ENCODE measurements at places on chromosomes 6 and 20.

DNA sequence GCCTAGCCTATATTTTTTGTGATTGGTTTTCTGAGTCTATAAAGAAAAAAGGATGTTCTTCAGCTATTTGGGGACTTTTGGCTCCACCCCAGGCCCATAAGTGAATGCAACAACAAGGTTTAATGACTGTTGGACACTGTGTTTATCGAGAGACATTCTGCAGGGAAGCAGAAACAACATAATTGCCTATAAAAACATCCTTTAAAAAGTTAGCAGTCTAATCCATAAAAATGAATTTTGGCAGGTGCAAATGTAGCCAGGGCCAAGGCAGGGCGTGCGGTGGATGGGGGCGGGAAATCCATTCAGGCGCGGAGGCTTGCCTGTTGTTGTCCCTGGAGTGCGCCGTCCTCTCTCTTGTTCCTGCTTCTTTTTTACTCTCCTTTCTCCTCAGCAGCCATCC, 99.3 kb downstream of the PAX1 start:
- no peak for DNase-seq

GRCh38 chr6:54801244-54801643, 45.3 kb upstream of the FAM83B start:
- no peak for DNase-seq

DNA sequence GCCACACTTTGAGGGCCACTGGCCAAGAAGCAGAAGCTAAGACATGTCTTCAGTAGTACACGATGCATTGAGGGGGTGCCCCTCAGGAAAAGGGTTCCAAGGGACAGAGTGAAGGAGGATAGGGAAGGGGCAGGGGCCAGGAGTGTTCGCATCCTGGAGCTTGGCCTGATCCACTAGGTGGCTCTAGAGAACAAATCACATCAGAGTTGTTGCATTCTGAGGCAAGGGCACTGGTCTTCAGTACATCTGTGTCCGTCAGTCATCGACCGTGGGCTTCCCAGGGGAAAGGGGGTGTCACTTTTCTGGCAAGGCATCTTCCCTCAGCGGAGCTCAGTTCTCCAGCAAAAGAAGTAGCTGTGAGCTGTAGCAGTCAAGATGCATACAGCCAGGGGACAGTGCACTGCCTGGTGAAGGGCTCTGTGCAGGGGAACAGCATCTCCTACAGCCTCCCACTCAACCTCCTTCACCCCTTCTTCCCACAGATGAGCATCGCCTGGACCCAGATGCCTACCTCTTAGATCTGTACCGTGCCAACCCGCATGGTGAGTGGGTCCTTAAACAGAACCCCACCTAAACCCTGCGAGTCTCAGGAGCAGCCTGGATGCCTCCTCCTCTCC, 47.8 kb downstream of the ARHGAP40 start:
- no peak for DNase-seq

- DNase-seq: no peak
Measured at GRCh38 chr6:54881067-54881730, 34.6 kb downstream of the FAM83B start.

DNA sequence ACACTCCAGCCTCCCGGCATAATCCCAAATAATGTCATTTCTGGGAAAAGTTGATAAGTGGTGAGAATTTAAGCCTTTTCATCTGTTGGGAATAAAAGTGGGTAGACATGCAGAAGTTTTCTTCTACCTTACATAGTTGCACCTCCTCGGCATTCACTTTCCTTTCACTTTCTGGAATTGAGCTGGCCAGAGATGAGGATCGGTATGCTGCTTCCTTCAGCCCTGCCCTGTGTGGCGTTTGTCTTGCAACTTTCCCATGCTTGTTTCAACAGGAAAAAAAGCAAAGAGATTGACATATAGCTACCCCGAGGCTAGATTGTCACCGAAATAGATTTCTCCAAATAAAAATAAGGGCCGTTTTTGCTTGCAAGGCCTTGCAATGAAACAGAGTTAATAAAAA, 65.8 kb upstream of the JAG1 start:
- no peak for DNase-seq

GRCh38 chr6:159089443-159089842, 44.7 kb upstream of the TAGAP start:
- no peak for DNase-seq

GRCh38 chr6:33692078-33692759, 19.3 kb downstream of the UQCC2 start:
- DNase-seq: no peak

GRCh38 chr6:143336446-143337152, 113.9 kb downstream of the ADAT2 start:
- DNase-seq: peak; percentile 69

GRCh38 chr6:71886184-71887005, at the start of gene RIMS1:
Gene RIMS1 (plus strand): TSS chr6:71886550. CDS start chr6:71887024, 474 bp downstream.
- no peak for DNase-seq

GRCh38 chr20:60447703-60448102, 489.5 kb downstream of the CDH26 start:
- peak; percentile 1 for DNase-seq

- no peak for DNase-seq
Measured at GRCh38 chr6:89310929-89311328, 4.2 kb downstream of the GABRR2 start.

DNA sequence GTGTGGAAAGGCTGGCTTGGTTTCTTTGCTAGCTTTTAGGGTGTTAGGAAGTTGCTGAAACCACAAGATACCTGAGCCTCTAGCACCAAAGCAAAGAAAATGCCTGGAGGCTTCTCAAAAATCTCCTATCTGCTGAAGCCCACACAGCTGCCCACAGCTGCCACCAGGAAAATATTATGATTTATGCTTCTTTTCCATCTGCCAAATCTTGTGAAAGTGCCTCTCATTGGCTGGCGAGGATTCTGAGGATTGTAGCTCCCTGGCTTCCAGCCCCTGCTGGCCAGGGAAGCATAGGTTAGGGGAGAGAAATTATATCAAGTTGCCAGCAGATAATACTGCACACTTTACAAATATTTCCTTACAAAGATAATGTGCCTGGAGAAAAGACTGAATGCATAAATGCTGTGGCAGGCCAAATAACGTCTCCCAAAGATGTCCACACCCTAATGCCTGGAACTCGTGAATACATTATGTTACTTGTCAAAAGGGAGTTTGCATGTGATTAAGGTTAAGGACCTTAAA, 98.4 kb downstream of the MRPL14 start:
- no peak for DNase-seq

DNA sequence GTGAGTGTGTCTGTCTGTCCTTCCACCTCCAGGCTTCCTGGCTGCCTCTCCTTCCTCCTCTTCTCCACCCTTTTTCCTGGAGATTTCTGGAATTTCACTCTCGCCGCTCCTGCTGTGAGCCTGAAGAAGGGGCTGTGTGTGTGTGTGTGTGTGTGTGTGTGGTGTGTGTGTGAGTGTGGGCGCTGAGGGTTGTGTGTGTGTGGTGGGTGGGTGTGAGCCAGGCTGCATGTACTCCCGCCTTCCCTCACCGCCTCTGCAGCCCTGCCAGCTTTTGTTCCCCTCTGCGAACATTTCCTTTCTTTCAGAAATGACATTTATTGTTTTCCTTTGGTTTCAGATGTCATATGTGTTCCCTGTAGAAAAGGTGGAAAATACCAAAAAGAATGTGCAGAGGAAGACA, 76.0 kb downstream of the SRC start:
- DNase-seq: no peak

GRCh38 chr6:15853259-15853658, 190.4 kb upstream of the DTNBP1 start:
- no peak for DNase-seq

DNA sequence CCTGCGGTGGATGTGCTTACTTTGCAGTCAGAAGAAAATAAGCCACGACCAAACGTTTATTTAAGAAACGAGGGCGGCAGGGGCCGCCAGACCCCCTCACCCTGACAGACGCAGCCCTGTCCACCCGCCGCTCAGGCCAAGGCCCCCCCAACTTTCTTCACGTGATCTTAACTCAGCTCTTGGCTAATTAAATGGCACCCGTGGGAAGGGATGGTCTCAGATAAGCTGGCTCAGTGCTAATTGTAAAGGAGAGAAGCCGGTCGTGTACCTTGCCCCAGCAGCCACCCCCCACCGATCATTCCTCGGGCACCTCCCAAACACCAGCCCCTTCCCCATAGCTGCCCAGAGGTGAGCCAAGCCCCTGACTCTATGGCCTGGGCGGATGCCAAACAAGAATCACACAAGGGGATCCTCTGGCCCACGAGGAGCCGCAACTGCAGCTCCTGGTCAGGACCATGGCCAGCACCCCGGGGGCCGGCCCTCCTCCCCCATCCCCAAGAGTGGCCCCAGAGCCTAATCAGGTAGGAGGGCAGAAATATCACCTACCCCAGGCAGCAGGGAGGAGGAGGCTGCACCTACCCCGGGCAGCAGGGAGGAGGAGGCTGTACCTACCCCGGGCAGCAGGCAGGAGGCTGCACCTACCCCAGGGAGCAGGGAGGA, 11.2 kb downstream of the KCNQ2 start:
- no peak for DNase-seq

- no peak for DNase-seq
Measured at GRCh38 chr20:62298577-62299249, 4.1 kb upstream of the ADRM1 start.

- DNase-seq: no peak
Measured at GRCh38 chr6:116876107-116876506, 935 bp upstream of the RFX6 start.

GRCh38 chr6:7129784-7130569, 22.2 kb downstream of the RREB1 start:
- peak; percentile 65 for DNase-seq

GRCh38 chr6:80316686-80317231, 210.3 kb downstream of the BCKDHB start:
- no peak for DNase-seq

GRCh38 chr20:32449890-32450401, 91.8 kb downstream of the ASXL1 start:
- no peak for DNase-seq

GRCh38 chr6:167442245-167442644, 117.4 kb downstream of the TTLL2 start:
- no peak for DNase-seq

- DNase-seq: no peak
Measured at GRCh38 chr6:133313068-133313467, 71.9 kb downstream of the EYA4 start.

DNA sequence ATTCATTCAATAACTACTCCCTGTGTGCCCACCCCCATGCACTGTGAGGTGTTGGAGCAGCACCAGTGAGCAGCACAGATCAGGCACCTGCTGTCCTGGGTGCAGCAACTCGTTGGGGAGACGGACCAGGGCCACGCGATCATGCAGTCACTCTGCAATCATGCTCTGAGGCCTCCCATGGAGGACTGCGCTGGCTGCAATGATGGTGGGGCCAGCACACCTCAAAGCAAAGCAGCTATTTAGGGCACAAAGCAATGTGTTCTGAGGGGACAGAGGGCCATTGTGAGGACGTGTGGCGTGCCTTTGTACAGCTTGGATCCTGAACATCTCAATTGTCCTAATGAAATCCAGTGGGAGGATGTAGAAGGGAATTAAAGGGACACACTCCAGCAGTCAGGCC, 41.0 kb upstream of the MPC1 start:
- DNase-seq: no peak

GRCh38 chr20:24836041-24836533, 113.0 kb upstream of the CST7 start:
- DNase-seq: no peak

Measured in IMR-90 (cell line).